ENCODE measurements at places on chromosomes 12 and 14. TPM values are rescaled to one million over a fixed set of nuclear protein-coding genes. Genes with fewer than 3 reads are reported as not detected.

DNA sequence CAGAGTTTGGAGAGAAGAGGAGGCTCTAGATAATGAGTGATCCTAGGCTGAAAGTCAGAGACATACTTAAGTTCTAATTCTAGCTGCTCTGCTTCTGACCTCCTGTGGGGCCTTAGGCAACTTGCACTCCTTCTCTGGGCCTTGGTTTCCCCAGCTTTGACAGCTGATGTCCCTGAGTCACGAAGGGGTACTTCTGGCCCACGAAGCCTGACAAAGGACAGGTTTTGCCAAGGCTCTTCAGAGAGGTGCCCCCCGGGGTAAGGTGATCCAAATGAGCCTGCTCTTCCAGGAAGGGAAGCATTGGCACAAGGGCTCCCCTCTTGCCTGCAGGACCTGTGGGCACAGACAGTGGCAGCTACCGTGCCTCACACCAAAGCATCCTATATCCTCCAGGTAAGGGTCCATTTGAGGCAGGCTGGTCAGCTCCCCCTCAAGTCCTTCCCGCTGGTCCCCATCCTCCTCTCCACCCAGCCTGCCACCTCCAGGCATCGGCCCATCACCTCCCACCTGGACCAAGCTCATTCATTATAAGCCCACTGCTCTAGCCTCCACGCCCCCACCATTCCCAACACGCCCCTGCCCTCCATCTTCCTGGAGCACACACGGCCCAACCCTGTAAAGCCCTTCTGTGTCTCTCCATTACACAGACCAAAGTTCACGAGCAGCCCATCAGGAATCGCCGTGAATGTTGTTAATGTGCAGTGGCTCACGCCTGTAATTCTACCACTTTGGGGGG is 1.9 kb upstream of the PPP1R13B start:
- H3K27ac ChIP-seq: no peak overlapping the region
- no peak for DNase-seq
- H3K4me1 ChIP-seq: peaks cover 15% of the 10 kb centered on the region
- H3K27me3 ChIP-seq: peaks cover 25% of the 10 kb centered on the region
- H3K4me3 ChIP-seq: peak overlapping the region; percentile 53
- peaks cover 3% of the 10 kb centered on the region for H3K36me3 ChIP-seq

DNA sequence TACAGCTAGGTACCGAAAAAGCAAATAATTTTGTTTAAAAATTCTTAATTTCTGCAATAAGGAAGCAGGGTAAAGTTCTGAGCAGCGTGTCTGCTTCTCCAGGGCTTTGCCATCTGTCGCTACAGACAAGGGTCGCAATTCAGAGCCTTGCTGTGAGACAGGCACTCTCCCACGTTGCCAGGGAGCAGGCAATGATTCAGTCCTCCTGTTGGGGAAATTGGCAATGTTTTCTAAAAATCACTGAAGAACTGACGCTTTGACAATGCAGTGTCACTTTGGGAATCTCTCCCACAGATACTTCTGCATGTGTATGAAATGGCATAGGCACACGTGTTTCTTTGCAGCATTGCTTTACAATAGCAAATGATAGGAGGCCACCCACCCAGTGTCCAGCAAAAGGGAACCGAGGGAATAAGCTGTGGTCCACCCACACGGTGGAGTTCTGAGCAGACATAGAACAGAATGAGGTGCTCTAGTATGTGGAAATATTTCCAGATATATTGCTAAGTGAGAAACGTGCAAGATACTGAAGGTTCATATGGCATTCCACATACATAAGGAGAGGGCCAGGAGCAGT is 16.0 kb upstream of the HIP1R start:
- no peak overlapping the region for H3K27ac ChIP-seq
- no peaks in the 10 kb centered on the region for H3K36me3 ChIP-seq
- H3K4me1 ChIP-seq: no peaks in the 10 kb centered on the region

GRCh38 chr12:110282300-110282860 is 1.3 kb downstream of the ATP2A2 start:
- peak overlapping the region; percentile 93 for H3K4me3 ChIP-seq
- H3K4me1 ChIP-seq: peaks cover 49% of the 10 kb centered on the region
- no peak for DNase-seq
- peaks cover 41% of the 10 kb centered on the region for H3K36me3 ChIP-seq

DNA sequence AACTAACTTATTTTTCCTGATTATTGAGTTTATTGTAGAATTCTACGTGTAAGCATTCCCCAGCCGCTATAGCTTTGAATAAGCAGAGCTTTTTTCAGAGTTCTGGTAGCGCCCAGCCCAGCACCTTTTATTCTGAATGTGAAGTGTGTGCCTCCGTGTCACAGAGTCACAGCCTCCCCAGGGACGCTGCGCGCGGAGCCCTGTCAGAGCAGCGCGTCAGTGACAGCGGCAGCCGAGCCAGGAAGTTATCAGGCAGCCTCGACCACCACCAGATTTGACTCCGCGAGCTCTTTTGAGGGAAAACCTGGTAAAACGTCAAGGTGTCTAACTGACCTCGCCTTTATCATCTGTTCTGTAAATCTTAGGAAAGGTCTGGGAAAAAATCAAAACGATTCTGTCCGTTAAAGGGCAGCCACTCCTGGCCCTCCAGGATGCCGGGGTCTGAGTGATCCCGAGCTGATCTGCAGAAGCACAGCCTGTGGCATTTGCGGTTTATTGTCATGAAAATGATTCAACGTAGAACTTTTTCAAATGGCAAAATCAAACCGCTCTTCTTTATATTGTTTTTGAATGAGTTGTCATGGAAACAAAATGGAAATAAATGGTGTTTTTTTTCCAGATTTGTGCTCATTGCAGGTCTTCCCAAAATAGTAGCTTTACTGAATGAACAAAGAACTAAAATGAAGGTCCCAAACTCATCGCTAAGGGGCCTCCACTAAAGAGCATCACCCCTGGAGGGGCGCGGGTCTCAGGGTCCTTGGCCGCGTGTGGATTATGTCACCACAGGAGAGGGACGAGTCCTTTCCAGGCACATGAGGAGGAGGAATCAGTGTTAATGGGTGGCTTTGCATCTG is 43.1 kb upstream of the MMP17 start:
- H3K27ac ChIP-seq: no peak overlapping the region
- no peaks in the 10 kb centered on the region for H3K27me3 ChIP-seq
- H3K4me1 ChIP-seq: no peaks in the 10 kb centered on the region
- H3K4me3 ChIP-seq: no peak overlapping the region
- peaks cover 37% of the 10 kb centered on the region for H3K36me3 ChIP-seq
- DNase-seq: no peak

DNA sequence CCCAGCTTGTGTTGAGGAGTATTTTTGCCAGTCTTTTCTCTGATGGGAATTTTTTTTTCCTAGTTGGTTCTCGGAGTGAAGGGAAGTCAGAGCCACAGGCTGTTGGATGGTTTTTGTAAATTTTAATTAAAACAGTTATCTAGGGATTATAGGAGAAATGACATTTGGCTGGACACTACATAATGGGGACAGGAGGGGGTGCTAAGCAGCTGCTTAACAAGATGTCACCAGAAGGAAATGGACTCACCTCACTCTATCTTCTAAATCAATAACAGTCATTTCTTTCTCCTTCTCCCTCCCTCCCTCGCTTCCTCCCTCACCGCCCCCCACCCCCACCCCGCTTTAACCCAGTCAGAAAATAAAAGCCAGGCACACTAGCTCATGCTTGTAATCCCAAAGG is 93.4 kb upstream of the TMEM233 start:
- H3K36me3 ChIP-seq: no peaks in the 10 kb centered on the region
- peaks cover 8% of the 10 kb centered on the region for H3K27me3 ChIP-seq
- H3K4me1 ChIP-seq: no peaks in the 10 kb centered on the region
- H3K27ac ChIP-seq: no peak overlapping the region
- H3K4me3 ChIP-seq: no peak overlapping the region

DNA sequence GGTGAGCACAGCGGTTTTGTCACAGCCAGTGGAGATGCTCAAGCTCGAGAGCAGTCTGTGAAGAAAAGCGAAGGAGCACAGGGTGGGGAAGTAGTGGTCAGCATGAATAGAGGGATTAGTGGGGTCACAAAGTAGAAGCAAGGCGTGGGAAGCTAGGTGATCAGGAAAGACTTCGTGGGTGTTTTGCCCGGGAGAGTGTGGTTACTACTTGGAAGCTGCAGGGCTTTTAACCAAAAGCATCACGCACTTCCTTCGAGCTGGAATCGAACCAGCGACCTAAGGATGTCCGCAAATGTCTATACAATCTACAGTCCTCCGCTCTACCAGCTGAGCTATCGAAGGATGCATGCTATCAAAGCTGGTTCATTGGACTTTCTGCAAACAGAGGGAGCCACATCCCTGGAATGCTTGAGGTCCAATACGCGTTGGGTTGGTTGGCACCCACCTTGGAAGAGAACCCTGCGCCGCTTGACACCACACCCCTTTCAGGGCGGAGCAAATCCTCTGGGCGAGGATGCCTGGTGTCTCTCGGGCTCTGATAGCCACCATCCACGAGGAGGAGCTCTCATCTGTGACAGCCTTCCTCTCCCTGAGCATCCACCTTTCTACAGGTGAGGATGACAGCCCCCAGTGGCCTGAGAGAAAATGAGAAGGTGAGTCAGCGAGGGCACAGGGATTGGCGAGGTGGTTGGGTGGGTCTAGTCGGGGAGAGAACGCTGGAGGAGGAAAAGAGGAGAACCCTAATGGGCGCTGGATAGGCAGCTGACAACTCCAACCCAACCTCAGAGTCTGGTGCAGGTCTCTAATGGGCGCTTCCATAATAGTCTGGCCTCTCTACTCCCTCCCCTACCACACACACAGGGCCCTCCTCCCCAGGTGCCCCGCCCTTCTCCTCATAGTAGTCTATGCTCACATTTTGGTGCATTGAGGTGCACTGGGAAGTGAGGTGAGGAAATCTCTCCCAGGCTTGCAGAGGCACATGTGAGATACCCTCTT is 16.0 kb upstream of the OR6S1 start:
- peaks cover 51% of the 10 kb centered on the region for H3K27me3 ChIP-seq
- no peaks in the 10 kb centered on the region for H3K36me3 ChIP-seq
- H3K4me1 ChIP-seq: peaks cover 40% of the 10 kb centered on the region
- no peak overlapping the region for H3K4me3 ChIP-seq
- H3K27ac ChIP-seq: no peak overlapping the region
- DNase-seq: peak; percentile 38

- H3K4me3 ChIP-seq: peak overlapping the region; percentile 87
- H3K27ac ChIP-seq: no peak overlapping the region
- peaks cover 11% of the 10 kb centered on the region for H3K27me3 ChIP-seq
- peaks cover 18% of the 10 kb centered on the region for H3K4me1 ChIP-seq
- H3K36me3 ChIP-seq: no peaks in the 10 kb centered on the region
- no peak for DNase-seq
Observed at GRCh38 chr12:82688596-82688995, 1.9 kb downstream of the TMTC2 start.

GRCh38 chr12:53245286-53245685 is 13.3 kb upstream of the RARG start:
- no peak overlapping the region for H3K4me3 ChIP-seq
- peaks cover 30% of the 10 kb centered on the region for H3K27me3 ChIP-seq
- H3K4me1 ChIP-seq: peaks cover 7% of the 10 kb centered on the region
- H3K27ac ChIP-seq: no peak overlapping the region
- no peaks in the 10 kb centered on the region for H3K36me3 ChIP-seq

DNA sequence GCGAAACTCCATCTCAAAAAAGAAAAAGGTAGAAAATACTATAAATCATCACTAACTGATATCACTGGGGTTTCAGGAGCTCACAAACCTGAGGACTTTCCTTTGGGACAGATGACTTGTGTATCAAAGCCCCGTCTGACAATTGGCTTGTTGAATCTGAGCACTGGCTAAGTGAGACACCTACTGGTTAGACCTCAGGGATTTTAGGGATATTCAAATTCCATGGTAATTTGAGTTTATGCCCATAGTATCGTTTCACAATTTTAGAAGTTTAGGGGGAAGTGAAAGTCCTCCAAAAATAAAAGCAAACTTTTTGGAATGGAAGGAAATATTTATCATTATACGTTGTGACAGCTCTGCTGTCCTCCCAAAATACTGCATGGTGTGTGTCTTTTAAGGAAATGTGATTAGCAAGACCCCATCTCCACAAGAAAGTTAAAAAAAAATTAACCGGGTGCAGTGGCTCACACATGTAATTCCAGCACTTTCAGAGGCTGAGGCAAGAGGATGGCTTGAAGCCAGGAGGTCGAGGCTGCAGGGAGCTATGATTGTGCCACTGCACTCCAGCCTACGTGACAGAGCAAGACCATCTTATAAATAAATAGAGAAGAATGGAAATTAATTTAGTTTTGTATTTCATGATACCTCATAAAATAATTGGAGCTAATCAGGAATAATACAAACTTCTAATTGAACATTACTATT is 49.2 kb downstream of the FBXL14 start:
- H3K27ac ChIP-seq: no peak overlapping the region
- peaks cover 2% of the 10 kb centered on the region for H3K36me3 ChIP-seq
- H3K4me1 ChIP-seq: no peaks in the 10 kb centered on the region
- no peak overlapping the region for H3K4me3 ChIP-seq
- H3K27me3 ChIP-seq: peaks cover 42% of the 10 kb centered on the region

DNA sequence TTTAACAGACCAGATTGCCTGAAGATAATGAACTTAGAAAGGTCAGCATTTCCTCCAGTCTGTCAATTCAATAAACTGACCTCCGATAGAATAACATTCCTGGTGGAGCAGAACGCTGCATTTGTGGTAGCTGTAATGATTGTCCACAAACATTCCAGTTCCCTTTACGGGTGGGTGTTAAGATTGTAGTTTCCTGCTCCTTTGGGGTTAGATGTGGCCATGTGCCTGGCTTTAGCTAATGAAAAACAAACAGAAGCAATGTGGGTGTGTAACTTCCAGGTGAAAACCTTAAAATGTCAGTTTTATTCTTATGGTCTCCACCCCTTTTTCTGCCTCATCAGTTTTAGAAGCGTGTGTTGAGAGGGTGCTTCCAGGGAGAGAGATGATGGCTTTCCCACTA is 217.3 kb upstream of the CRY1 start:
- peaks cover 26% of the 10 kb centered on the region for H3K4me1 ChIP-seq
- H3K27me3 ChIP-seq: peaks cover 51% of the 10 kb centered on the region
- H3K4me3 ChIP-seq: no peak overlapping the region
- H3K27ac ChIP-seq: no peak overlapping the region
- peaks cover 2% of the 10 kb centered on the region for H3K36me3 ChIP-seq

- no peaks in the 10 kb centered on the region for H3K27me3 ChIP-seq
- DNase-seq: no peak
- peak overlapping the region; percentile 62 for H3K27ac ChIP-seq
- H3K4me1 ChIP-seq: peaks cover 55% of the 10 kb centered on the region
- H3K36me3 ChIP-seq: peaks cover 49% of the 10 kb centered on the region
Observed at GRCh38 chr14:61360796-61361525, 39.6 kb downstream of the PRKCH start.

- DNase-seq: no peak
- no peaks in the 10 kb centered on the region for H3K36me3 ChIP-seq
- no peaks in the 10 kb centered on the region for H3K4me1 ChIP-seq
- H3K27me3 ChIP-seq: peaks cover 21% of the 10 kb centered on the region
- H3K27ac ChIP-seq: no peak overlapping the region
Observed at GRCh38 chr12:13116259-13116658, 12.8 kb upstream of the GSG1 start.

DNA sequence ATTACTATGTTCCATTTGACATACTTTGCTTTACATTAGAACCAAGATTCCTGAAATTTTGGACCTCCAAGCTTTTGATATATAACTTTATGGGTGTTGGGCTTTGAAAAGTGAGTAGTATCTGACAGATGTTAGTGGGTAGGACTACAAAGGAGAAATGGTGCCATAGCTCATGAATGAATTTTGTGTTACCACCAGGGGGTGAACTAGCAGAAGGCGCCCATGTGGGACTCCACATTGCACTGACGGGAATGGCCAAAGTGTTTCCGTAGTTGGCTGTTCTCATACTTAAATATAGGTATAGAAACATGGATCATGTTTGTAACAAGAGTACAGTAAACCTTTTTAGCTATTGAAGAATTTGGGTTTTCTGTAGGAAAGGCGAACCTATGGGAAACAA is 337.5 kb downstream of the FLRT2 start:
- no peak overlapping the region for H3K27ac ChIP-seq
- H3K4me1 ChIP-seq: no peaks in the 10 kb centered on the region
- no peak for DNase-seq
- no peaks in the 10 kb centered on the region for H3K36me3 ChIP-seq

Gene CDKL1
- total RNA-seq: 8.1 TPM

Gene SLC2A13
- 5.2 TPM for total RNA-seq

Gene CHFR
- total RNA-seq: 88.0 TPM

Gene OR4E2
- total RNA-seq: not detected

Gene KRT86
- 1.1 TPM for total RNA-seq
